ENCODE measurements at places on chromosomes 6 and 20. TPM values are rescaled to one million over a fixed set of nuclear protein-coding genes. Genes with fewer than 3 reads are reported as not detected.

ATP6V1G2 gene
- 2.7 TPM for total RNA-seq

DNA sequence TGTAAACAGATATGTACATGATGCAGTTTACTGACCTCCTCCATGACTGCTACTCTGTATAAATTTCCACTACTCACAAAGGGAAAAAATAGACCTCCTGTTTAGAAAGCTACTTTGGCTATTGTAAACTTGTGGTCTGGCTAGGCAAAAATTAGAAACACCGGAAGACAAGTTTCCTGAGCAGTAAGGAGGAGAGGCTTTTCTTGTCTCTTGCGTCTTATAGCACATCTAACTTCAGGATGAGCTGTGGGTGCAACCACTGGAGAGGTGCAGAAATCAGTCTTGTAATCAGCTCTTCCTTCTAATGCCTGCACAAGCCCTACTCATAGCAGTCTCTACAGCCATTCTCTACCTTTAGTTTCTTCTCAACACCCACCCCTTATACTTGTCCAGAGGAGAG lies 296.5 kb upstream of the SLC35B3 start:
- DNase-seq = no peak

MCUR1 gene
- total RNA-seq = 31.6 TPM

- no peak for DNase-seq
Measured at GRCh38 chr6:113825781-113826180, 31.4 kb upstream of the MARCKS start.

GRCh38 chr6:97726378-97726777 lies 443.4 kb upstream of the MMS22L start:
- peak; percentile 23 for DNase-seq

GRCh38 chr20:63659370-63659769 lies 1.3 kb downstream of the RTEL1 start:
- DNase-seq = no peak

DNA sequence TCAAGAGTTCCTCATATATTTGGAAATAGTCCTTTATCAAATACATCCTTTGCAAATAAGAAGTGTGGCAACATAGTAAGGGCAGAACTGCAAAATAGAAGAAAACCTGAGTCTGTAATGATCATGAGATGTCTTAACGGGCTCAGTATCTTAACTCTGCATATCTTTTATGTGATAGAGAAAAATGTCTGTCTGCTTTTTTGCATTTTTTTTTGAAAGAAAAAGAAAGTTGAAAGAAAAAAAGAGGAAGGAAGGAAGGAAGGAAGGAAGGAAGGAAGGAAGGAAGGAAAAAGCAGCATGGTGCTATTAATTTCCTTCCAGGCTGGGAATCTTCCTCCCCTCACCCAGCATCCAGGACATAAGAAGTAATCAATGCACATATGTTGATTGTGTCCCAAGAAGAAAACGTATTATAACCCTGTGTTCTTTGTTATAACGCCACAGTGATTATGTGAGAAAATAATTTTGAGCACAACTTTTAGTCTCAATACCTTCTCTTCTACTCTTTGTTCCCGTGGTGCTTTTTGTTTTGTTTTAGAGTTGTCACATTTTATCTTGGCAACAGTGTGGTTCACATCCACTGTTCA lies 58.7 kb upstream of the PCSK2 start:
- no peak for DNase-seq
